ENCODE measurements at places on chromosomes 4 and X.

GRCh38 chr4:82469791-82470345, 39.5 kb downstream of the ENOPH1 start:
- DNase-seq, result peak; percentile 17

- no peak for DNase-seq
Measured at GRCh38 chr4:140254651-140255299, 100.8 kb upstream of the MAML3 start.

GRCh38 chr4:10186228-10187214, 69.9 kb upstream of the WDR1 start:
- no peak for DNase-seq

- no peak for DNase-seq
Measured at GRCh38 chr4:40122941-40123340, 66.3 kb downstream of the N4BP2 start.

DNA sequence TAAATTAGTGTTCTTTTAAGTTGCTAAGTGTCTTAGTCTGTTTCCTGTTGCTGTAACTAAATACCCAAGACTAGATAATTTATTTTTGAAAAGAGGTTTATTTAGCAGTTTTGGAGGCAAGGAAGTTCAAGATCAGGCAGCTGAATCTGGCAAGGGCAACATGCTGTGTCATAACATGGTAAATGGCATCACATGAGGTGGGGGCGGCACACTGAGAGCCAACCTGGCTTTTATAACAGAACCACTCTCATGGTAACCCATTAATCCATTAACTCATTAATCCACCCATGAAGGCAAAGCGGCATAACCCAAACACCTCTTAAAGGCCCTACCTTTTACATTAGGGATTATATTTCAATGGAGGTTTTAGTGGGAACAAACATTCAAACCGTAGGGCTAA, 182.2 kb upstream of the GATB start:
- no peak for DNase-seq

DNA sequence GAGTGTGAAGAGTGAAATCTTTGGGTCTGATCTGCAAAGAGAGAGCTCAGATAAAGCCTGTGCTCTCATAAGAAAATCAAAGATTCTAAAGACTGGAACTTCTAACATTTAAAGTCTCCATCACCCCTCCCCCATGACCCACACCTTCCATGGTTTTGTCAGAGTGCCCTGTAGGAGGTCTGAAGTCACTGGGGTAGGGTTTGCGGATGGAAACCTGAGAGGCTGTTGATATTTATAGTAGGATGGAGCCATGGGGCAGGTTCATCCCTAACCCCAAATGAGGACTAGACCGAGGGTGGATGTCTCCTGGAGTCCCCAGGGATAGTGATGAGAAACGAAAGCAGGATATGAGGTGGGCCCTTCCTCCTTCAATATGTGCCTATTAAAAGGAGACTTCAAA, 28.4 kb upstream of the NLGN4X start:
- DNase-seq, result no peak

- DNase-seq, result no peak
Measured at GRCh38 chr4:95118497-95118896, 360.7 kb downstream of the BMPR1B start.

DNA sequence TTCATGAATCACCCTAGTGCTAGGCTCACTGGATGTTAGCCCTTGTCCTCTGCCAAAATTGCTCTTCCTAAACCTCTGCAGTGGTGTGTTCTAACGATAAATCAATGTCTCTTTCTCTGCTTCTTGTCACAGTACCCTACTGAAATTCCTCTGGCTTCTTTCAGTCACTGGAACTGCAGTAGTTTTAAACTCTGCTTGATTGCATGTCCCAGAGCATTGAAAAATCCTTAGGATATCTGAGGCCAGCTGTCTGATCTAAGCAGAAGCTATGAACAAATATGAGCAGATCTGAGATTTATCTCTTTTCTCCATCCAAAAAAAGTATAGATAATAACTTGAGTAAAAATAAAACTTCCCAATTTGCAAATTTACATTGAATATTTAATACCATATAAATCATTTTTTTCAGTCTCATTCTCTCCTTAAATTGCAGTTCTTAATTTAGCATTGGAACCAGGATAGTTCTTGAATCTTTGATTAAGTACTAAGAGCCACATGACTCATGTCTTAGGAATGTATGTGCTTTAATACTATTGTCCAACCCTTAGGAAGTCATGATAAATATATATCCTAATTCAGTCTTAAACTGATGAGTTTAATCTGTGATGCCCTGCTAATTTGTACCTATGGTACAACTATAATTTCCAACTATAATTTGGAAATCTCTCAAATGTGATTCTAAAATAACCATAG, 169.7 kb downstream of the PDHA2 start:
- no peak for DNase-seq

DNA sequence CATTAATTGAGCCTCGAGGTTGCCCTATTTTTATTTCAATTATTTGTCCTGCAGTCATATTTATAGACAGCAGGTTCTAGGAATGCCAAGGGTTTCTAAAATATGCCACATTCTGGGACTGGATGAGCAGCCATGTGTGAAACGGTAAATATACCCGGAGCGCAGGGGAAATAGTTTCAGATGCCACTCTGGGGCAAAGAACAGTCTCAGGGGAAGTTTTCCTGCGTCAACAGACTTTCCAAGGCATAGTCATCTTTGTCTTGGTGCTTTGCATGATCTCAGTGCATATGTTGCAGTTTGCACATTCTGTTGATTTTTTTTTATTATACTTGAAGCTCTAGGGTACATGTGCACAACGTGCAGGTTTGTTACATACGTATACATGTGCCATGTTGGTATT, 71.0 kb downstream of the GPAT3 start:
- no peak for DNase-seq

DNA sequence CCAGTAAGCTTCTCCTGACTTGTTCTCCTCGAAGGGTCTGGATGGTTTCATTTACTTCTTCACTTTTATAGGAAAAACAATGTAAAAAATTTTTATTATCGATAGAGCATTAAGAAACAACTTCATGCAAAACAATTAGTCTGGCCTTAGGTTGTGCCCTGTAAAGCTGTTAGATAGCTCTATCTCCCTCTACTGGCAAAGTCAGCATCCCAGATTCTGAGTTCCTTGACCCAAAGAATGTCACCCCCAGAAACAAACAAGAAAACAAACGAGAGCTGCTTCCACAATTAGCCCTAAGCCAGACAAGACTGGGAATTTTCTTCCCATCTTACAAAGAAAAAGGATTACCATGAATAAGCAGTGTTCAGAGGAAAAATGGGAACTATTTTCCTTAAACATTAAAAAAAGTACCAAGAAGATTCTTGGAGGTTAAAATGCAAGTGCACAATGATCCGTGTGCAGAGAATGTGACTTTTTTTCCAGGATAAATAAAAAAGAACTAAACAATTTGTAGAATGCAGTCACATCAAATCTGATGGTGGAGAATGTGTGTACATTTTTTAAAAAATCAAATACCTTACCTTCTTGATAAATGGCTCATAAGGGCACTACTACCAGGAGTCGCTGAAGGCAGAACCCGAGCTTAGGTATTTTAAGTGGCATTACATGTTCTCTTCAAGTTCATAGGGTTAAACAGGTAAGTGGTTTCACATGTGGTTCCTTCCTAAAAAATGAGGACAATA, 293.2 kb downstream of the FBXO8 start:
- peak; percentile 41 for DNase-seq

DNA sequence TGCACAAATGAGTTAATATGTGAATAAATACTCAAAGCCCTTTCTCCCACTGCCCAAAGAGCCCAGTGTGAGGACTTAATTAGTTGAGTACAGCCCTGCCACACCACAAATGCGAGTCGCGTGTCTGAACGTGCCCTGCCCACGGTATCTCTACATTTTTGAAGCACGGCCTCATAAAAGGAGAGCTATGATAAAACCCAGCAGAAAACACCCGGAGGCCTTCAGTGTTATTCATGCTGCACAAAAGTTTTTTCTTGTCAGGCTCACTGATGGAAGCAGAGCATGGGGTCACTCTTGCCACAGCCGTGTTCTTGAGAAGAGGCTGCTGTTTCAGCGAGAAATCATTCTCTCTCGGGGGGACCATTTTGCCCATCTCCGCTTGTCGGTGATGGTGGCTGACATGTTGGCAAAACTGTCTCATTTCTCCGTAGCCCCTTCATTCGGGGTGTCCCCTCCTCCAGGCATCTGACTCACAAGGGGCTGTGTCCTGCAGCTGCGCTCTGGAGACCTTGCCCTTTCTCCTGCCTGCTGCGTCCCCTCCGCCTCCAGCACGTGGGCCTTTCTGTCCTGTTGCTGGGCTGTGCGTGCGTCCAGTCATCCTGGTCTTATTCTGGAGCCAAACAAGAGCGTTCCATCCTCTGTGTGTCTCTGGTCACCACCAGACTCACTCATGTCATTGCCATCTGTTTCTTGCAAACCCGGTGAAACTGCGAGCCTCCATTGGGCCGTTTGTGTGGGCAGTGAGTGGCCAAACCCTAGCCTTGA, 88.8 kb downstream of the SORCS2 start:
- no peak for DNase-seq

DNA sequence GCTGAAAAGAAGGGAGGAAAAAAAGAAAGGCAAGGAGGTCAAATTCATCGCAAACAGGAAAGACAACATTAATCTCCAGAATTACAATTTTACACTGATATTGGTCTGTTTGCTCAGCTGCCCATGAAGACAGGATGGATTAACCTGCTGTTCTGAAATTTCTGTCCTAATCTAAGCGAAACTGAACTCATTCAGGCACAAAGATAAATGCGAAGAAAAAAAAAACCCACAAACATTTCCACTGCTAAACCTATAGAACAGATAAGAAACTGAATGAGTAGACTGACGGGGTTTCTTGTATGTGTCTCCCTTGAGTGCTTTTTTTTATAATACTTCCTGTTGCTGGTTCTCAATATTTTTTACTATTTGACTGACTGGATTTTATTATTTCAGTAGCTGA, 251.8 kb upstream of the FTHL17 start:
- peak; percentile 2 for DNase-seq

GRCh38 chr4:187172340-187172761, 448.7 kb upstream of the FAT1 start:
- no peak for DNase-seq

DNA sequence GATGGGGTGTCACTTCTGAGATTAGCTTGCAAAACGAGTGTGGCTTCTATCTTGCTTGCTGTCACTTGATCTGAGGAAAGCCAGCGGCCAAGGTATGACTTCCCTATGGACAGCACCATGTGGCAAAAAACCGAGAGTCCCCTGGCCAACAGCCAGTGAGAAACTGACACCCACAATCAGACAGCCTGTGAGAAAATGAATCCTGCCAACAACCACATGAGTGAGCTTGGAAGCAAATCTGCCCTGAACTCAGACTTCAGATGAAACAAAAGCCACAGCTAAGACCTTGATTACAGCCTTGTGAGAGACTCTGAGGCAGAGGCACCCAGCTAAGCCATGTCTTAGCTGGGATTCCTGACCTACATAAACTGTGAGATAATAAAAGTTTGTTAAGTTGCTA, 45.5 kb downstream of the PPP1R2C start:
- DNase-seq, result no peak

GRCh38 chr4:7722766-7723387, 216.8 kb downstream of the AFAP1 start:
- no peak for DNase-seq

DNA sequence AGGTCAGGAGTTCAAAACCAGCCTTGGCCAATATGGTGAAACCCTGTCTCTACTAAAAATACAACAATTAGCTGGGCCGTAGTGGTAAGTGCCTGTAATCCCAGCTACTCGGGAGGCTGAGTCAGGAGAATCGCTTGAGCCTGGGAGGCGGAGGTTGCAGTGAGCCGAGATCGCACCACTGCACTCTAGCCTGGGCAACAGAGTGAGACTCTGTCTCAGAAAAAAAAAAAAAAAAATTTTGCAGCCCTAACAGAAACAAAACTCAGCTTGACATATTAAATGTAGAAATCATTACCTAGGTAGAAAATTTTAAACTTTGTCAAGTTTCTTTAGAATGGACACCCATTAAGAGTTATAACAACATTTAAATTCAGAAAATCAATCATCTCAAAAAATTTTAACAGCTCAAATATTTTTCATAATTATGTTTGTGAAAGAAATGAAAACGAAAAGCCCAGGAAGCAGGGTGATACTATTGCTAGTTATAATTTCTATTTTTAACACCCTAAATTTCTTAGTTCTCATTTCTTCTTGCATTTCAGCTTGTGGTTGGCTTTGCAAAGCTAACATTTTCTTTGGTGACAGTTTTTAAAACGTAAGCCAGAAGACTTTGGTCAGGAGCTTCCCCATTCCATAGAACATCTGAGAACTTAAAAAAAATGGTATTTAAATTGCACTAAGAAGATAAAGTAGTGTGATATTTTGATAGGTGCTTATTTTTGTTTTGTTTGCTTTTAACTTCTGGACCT, 33.3 kb upstream of the RBBP7 start:
- no peak for DNase-seq

- no peak for DNase-seq
Measured at GRCh38 chr4:148200960-148201359, 241.3 kb downstream of the NR3C2 start.

DNA sequence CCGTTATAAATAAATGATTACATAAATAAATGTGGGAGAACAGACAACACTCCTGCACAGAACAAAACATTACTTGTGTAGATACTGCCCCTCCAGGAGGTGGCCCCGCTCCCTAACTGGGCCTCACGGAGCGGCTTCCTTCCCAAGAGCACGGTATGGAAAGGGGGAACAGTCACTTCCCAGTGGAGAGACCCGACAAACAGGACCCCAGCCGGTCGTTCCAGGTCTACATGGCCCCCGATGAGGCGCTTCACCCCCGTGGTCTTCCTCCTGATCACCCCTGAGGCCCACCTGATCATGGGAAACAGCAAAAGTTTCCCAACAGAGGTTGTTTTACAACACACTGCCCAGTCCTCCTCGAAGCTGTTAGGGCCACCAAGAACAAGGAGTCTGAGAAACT, 6.6 kb upstream of the SLC6A8 start:
- no peak for DNase-seq

- DNase-seq, result no peak
Measured at GRCh38 chr4:126267689-126268088, 952.9 kb downstream of the FAT4 start.

GRCh38 chr4:87192145-87192919, 28.1 kb downstream of the KLHL8 start:
- no peak for DNase-seq

DNA sequence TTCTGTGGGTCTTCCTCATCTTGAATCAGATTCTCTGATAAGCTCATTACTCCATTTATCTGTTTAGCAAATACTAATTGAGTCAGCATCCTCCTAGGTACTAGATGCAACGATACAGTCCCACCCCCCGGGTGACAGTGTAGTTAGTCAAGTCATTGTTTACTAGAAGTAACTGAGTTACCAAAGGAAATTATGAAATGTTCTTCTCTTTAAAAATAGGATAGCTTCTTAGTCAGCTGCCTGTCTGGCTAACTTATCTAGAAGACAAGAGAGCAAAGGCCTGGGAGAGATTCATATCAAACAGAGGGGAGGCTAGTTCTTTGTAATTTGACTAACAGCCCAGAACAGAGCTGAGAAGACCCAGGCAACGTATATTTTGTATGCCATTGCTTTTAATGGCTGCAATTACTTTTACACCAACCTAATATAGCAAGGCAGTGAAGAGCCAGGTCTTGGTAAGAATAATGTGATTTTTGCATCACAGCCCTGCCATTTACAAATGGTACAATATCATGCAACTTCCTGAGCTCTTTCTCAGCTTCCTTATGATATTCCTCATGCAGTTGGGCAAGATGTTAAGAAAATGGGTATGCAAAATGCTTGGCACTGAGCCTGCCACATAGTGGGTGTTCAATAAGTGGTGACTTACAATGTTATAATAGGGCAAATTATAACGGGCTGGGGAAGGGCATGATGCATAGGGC, 149.9 kb downstream of the CHIC2 start:
- DNase-seq, result no peak

GRCh38 chrX:147962476-147962875, 18.7 kb upstream of the FMR1NB start:
- DNase-seq, result no peak

GRCh38 chr4:145260091-145260490, 79.7 kb upstream of the OTUD4 start:
- DNase-seq, result no peak

Measured in NCI-H146 (cell line).